ENCODE measurements at places on chromosomes 16 and 17.

DNA sequence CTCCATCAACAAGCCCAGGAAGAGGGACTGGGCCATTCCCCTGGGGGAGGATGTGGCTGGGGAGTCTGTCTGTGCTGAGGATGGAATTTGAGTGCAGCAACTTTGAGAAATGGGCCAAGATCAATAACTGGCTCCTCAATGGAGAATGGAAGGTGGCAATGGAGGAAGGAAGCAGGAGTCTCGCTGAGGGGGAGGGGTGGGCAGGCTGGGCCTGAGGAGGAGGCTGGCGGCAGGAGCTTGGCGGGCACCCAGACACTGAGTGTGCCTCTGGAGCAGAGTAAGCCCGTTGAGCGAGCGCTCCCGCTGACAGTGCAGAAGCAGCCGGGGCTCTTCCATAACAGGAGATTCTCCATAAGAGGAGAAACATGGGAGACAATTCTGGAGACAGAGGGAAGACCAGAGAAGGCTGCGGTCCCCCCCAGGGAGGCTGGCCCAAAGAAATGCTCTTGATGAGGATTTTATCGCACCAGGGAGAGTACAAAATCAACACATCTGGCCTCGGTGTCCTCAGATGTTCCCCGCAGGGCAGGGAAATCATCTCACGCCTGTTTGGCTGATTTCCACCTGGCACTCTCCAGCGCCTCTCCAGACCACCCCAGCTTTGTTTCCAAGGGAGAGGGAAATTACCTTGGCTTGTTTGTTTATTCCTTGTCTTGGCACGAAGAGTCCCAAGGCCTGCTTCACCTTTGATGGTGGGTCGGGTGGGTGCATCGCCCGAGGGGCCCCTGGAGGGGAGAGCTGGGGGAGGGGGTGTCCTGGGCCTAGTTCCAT lies 2.8 kb upstream of the MMP15 start:
- peak; percentile 56 for DNase-seq

DNA sequence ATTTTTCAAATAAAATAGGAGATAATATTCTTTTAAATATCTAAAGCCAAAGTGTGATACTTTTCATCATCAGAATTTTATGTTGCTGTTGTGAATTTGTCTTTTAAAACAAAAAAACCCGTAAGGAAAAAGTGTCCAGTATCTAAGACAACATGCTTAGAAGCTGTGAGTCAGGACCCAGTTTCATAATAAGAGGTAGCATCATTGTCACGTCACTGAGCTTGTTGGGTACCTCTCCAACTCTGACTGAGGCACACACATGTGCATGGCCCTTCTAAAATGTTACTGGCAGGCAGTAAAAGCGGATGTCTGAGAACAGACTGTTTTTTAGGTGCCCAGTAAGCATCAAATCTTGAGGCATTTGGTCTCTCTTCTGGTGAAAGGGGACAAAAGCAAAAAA lies 2.5 kb downstream of the CIAPIN1 start:
- DNase-seq: no peak

DNA sequence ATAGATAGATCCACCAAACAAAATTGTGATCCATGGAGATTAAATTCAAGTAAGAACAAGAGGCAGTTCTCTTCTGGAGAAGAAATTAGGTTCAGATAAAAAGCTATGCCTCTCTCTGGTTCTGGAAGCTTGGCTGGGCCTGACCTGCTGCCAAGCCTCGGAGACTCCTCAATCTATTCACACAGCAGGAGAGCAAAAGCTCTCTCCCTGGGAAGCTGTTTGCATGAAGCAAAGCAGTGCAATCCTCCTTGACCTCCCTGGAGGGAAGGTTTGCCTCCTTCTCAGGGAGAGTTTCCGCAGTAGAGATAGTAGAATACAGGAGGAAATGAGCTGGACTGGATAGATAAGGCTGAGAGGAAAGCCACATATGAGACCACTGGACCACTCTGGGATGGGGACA lies 78.1 kb upstream of the GNAO1 start:
- DNase-seq: no peak

- DNase-seq: no peak
Measured at GRCh38 chr16:55357241-55357640, 33.2 kb downstream of the IRX6 start.

GRCh38 chr17:39704821-39705551 lies 5.1 kb downstream of the ERBB2 start:
- no peak for DNase-seq

- no peak for DNase-seq
Measured at GRCh38 chr16:53626161-53626560, 77.5 kb downstream of the RPGRIP1L start.

- DNase-seq: no peak
Measured at GRCh38 chr17:74951680-74952421, 16.2 kb downstream of the OTOP3 start.

DNA sequence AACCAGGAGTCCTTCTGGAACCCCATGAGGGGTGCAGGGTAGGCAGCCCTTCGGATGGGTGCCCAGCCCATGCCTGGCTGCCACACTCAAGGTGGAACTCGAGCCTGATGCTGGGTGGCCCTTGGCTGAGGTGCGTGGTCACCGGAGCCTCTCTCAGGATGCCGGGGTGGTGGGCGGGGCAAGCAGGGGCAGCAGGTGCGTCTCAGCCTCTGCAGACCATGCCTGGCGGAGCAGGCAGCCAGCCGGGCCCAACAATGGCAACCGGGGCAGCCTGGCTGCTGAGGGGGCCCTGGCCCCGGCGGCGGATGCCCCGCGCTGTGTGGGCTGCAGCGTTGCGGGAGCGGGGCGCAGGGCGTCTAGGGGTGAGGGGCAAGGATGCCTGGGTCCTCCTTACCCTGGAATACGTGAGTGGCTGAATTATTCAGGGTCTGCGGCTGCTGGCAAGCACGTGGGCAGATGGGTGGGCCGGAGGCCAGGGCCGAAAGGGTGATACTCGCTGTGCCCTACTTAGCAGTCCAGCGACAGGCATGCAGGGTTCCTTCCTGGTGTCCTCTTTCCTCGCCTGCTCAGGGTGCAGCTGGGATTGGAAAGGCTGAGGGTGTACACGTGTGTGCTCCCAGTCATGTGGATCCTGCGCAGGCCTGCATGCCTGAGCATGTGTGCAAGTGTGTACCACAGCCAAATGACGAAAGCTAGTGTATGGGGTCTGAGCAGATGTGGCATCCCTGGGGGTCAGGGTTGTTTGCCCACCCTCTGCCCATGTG lies 14.6 kb downstream of the MYO15A start:
- DNase-seq: no peak

DNA sequence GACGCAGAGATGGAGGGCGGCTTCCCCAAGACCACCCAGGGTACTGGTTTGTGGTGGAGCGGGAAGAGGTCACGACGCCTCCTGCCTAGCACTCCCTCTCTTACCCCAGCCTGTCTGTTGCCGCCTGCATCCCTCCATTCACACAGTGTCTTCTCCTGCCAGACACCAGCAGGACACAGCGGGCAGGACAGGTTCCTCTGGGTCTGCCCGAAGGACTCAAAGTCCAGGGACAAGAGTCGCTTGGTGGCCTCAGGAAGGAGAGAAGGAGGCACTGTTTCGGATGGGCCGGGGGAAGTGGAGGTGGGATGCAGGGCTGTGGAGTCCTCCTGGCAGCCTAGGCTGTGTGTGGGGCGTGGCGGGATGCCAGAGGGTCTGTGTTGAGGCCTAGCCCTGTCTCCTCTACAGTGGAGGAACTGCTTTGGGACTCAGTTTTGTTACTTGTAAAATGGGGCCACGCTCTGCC lies 19.6 kb upstream of the TNS4 start:
- no peak for DNase-seq

GRCh38 chr16:27972500-27972899 lies 91.0 kb downstream of the GSG1L start:
- no peak for DNase-seq

- no peak for DNase-seq
Measured at GRCh38 chr17:4199818-4200402, 56.9 kb downstream of the CYB5D2 start.

- DNase-seq: no peak
Measured at GRCh38 chr17:29176558-29177351, 3.4 kb downstream of the MYO18A start.

DNA sequence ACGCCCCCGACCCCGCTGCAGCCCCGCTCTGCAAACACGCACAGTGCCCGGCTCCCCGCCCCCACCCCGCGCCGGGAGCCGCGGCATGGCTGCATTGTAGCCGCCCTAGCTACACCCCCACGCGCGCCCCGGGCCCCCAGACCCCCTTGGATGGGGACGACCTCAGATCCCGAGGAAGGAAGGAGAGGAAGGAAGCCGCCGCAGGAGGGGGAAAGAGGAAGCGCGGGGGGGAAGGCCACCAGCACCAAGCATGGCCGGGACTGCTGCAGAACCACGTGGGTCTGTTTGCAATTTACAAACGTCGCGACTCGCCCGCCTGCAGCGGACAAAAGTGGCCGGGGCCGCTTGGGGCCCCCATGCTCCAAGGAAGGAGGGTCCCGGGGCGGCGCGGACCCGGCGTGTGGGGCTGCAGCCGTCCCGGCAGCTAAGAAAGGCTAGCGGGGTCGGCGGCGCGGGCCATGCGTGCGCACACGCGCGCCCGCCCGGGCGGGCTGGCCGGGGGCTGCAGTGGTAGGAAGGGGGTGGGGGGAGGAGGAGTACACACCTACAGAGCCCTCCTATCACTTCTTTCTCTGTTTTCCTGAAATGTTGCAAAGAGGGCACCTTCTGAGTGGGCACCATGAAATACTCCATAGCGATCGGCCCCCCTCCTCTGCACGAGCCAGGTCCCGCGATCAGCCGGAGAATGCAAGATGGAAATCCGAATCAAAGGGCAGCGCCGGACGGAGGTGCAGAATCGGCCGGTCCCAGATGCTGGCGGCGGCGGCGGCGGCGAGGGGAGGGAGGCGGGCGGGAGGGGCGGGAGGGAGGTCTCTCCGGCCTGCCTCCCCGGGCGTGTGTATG lies 488 bp downstream of the TFAP4 start:
- peak; percentile 69 for DNase-seq

DNA sequence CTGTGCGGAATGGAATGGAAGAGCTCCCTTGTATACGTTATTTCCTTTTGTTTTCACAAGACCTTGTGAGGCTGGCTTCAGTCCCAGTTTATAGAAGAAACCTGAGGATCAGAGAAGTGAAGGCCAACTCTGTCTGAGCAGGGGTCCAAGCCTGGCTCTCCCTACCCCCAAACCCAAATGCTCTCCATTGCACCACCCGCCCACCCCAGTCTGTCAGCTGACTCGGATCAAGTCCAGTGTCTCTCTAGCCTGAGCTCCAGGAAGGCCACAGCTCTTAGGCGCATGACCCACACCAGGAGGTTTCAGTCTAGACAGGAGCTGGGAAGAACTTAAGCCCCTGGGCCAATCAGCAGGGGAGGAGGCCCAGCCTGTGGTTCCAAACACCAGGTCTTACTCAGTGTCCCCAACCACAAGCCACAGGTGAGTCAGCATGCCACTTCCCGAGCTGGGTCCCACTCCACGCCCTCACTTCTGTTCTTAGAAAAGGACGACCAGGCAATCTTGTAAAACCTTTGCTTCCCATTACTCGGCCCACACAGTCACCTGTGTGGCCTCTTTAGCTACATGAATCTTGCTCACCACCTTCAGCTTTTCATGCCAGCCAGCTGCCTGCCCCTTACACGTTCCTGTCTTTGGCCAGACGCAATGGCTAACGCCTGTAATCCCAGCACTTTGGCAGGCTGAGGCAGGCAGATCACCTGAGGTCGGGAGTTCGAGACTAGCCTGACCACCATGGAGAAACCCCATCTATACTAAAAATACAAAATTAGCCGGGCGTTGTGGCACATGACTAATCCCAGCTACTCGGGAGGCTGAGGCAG lies 27.8 kb downstream of the TK2 start:
- peak; percentile 44 for DNase-seq

GRCh38 chr16:87608400-87608985 lies 6.2 kb downstream of the JPH3 start:
- no peak for DNase-seq
